H1 (cell line): ENCODE measurements at places on chromosomes 3 and 15.

DNA sequence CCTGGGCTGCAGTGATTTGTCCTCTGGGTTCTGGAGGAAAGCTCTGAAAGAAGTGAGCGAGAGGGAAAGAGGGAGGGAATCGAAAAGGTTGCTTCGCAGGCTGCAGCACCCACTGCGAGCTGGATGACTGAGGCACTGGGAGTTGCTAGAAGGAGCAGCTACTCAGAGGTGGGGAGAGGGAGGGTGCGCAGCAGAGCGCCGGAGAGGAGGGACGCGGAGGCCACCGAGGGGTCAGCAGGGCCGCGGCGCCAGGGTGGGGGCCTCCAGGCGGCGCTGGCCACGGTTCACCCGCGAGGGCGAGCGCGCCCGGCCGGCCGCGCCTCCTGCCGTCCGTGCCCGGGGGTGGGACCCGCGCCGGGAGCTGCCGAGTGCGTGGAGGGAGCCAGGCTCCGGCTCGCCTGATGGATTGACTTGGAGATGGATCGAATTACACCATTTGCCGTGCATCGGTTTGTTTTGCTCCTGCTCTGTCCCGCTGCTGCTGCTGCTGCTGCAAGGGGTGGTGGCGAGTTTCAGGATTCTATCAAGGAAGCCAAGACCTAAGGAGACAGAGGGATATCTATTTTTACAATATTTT lies at the start of gene SEMA6D:
Gene SEMA6D (plus strand): TSS at position 470 of the 577 bp plus-strand sequence. CDS start 42,294 bp downstream, outside the sequence.
- DNase-seq = peak; percentile 79

DNA sequence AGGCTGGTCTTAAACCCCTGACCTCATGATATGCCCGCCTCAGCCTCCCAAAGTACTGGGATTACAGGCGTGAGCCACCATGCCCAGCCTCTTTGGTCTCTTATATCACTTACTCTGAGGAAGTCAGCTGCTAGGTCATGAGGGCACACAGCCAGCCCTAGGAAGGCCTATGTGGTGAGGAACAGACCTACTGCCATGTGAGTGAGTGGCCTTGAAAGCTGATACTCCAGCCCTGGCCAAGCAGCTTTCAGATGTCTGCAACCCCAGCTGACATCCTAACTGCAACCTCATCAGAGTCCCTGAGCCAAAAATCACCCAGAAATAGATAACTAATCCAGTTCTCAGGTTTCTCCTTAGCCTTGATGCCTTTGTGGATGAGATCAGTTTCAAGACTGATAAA lies 224.3 kb downstream of the EDEM1 start:
- no peak for DNase-seq

- DNase-seq = no peak
Observed at GRCh38 chr3:189171707-189172106, at the start of gene TPRG1. Gene TPRG1 (plus strand): TSS chr3:189171971. CDS start chr3:189207385, 35,414 bp downstream.

- peak; percentile 73 for DNase-seq
Observed at GRCh38 chr3:79019137-79019923, 748.5 kb downstream of the ROBO1 start.

- no peak for DNase-seq
Observed at GRCh38 chr3:135532021-135532420, 433.5 kb upstream of the PPP2R3A start.

- DNase-seq = no peak
Observed at GRCh38 chr3:45841420-45841756, 531 bp downstream of the LZTFL1 start.

DNA sequence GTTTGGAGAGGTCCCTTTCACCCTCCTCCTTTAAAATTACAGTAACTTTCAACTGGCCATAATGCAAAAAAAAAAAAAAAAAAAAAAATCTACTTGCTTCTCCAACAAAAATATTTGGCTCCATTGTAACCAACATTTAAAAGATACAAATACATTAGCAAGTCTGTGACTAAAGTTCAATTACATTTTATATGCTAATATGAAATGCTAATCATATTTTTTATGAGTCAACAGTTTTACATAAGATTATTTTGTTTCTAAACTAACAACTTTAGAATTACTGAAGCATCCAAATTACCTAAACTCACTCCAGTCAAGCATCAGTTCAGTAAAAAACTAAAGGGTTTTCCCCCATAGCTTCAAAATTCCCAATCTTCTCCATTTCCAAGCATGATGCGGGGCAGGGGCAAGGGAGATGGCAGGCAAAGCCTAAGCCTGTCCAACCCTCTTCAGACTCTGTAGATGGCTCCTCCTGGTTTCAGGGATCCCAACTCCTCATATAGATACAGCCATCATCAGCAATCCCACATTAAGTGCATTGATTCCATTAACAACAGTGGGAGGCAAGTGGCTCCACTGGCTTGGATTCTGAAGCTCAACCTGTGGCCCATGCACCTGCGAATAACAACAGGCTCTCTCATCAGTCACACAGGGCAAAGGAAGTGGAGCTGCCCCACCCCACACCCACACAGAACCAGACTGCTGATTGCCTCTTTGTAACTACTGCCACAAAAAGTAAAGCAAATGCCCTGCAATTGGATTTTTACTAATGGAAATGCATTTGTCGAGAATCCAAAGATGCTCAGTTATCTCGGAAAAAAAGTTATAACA lies 15.0 kb downstream of the SFMBT1 start:
- no peak for DNase-seq

DNA sequence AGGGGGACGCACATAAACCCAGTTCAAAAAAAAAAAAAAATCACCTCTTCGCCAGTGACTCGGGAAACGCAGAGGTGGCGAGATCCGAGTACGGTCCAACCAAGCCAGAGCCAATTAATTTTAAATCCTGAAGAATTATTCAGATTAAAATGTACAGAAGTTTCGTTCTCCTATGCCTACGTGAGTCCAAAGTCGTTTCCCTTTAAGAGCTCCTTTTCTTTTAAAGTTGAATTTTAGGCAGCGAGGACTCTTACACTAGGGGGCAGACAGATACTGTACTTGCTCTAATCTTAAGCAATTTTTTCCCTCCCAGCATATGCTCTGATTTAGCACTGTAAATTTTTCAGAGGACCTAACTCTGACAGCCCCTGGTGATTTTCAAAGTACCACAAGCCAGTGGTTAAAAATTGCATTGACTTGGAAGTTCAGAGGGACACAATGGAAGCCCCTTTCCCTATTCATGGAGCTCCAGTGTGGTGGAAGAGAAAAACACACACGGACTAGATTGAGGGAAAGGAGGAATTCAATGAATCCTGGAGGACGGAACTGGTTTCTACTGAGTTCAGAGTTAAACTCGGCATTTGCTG lies 3.3 kb upstream of the NR2F2 start:
- DNase-seq = no peak
